ENCODE measurements at places on chromosomes 2 and 18. TPM values are rescaled to one million over a fixed set of nuclear protein-coding genes. Genes with fewer than 3 reads are reported as not detected.

The POMC gene
- polyA plus RNA-seq = 5.8 TPM

The HS1BP3 gene
- 23.3 TPM for polyA plus RNA-seq

The DSG2 gene
- not detected for polyA plus RNA-seq

The DYSF gene
- 0.09 TPM for polyA plus RNA-seq

The TGFA gene
- not detected for polyA plus RNA-seq

The GKN2 gene
- not detected for polyA plus RNA-seq

The NPPC gene
- not detected for polyA plus RNA-seq

The RNF152 gene
- not detected for polyA plus RNA-seq

The COL6A3 gene
- not detected for polyA plus RNA-seq

The NEB gene
- 0.11 TPM for polyA plus RNA-seq

The C2orf15 gene
- 1.6 TPM for polyA plus RNA-seq

The GAD1 gene
- not detected for polyA plus RNA-seq

The ACP1 gene
- 202 TPM for polyA plus RNA-seq

The DSG4 gene
- not detected for polyA plus RNA-seq

The TUBB8B gene
- polyA plus RNA-seq = 1.5 TPM

The HPCAL1 gene
- polyA plus RNA-seq = 62.1 TPM

The UGT1A5 gene
- not detected for polyA plus RNA-seq

The OTOF gene
- not detected for polyA plus RNA-seq

The RAMP1 gene
- not detected for polyA plus RNA-seq

The ZNF521 gene
- polyA plus RNA-seq = not detected

The MGAT4A gene
- 24.5 TPM for polyA plus RNA-seq

The PAX3 gene
- polyA plus RNA-seq = not detected

The AQP12B gene
- not detected for polyA plus RNA-seq

The NOSTRIN gene
- polyA plus RNA-seq = not detected

The LCT gene
- not detected for polyA plus RNA-seq

The CFAP210 gene
- polyA plus RNA-seq = not detected

The POTEC gene
- polyA plus RNA-seq = not detected

The SLC20A1 gene
- polyA plus RNA-seq = 19.3 TPM

The NEURL3 gene
- not detected for polyA plus RNA-seq

The IL37 gene
- polyA plus RNA-seq = not detected

The DUSP11 gene
- polyA plus RNA-seq = 60.0 TPM

The CD28 gene
- polyA plus RNA-seq = 0.05 TPM

The SCN1A gene
- not detected for polyA plus RNA-seq

The NEU2 gene
- not detected for polyA plus RNA-seq

The FBLN7 gene
- polyA plus RNA-seq = not detected

The HOXD11 gene
- polyA plus RNA-seq = not detected

All from naive B cell (primary cell).